HS-5 (cell line): ENCODE measurements at places on chromosomes 4 and X.

DNA sequence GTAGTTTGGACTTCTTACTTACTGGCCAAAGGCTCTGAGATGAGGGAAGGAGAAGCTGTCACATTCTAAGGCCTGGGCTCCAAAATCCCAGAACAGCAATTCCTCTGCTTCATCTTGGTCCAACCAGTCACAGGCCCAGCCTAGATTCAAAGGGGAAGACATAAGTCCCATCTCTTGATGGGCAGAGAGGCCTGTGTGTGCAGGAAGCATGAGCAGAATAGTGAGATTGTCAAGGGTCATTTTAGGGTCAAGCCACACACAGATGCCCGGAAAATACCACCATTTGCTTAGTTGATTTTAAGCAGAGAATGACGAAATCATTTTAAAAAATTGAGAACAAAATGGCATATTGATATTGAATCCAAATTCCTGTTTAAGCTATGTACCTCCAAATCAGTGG, 580.9 kb upstream of the ZFP42 start:
- DNase-seq, result no peak

GRCh38 chrX:134981910-134982309, 8.9 kb upstream of the SMIM10 start:
- no peak for DNase-seq

- no peak for DNase-seq
These were observed 51.3 kb upstream of the MAOA start for GRCh38 chrX:43604753-43605152.

DNA sequence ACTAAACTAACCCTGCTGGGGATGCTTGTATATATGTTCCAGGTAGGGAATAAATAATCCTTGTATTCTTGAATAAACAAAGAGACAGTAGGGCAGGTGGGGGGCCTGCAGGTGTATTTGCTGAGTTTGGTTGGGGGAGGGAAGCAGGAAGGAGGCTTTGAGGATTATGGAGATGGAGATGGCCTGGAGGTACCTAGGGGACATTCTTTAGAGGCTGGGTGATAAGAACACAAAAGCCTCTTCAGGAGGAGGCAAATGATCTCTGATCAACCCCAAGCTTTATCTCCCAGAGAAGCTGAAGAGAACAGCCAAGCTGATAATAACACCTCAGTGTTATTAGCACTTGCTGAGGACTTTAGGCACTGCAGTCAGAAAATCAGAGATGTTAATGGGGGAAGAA, 187.7 kb downstream of the MGST2 start:
- DNase-seq, result no peak

DNA sequence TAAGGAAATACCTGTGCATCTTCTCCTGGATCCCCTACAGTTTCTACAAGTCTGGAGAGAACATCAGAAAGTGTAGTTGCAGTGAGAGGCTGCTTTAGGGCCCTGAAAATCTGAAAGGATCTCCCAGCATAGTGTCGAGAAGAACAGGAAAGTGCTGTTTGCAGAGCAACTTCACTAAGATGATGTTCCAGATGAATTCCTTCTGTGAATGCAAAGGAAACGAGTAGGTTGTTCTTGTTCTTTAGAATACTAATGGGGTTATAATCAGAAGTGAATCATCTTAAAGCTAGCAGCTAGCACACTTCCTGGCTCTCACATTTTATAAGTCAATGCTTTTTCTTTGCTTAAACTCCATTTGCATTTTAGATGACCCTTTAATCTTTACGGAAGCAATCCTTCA, 53.7 kb downstream of the ZAR1 start:
- no peak for DNase-seq

DNA sequence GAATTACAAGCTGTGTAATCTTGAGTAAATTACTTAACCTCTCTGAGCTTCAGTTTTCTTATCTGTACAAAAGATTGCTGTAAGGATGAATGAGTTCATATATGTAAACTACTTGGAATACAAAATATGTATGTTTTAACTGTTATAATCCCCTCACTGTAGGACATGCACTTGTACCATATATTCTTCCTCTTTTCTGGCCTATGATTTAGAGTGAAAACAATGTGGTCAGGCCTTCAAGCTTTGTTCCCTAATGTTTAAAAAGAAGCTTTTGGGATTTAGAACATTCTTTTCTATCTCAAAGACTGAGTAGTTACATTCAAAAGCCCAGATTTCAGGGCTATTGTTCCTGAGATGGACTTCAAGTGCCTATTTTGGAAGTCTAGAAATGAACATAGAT, 26.7 kb upstream of the GPRIN3 start:
- DNase-seq, result no peak

- peak; percentile 83 for DNase-seq
These were observed 18.5 kb upstream of the CXCL3 start for GRCh38 chr4:74056858-74057562.

- no peak for DNase-seq
These were observed 63.3 kb upstream of the GAB1 start for GRCh38 chr4:143273160-143273917.

- DNase-seq, result no peak
These were observed 26.4 kb downstream of the NAT8L start for GRCh38 chr4:2085496-2085901.
